ENCODE measurements at places on chromosomes 13 and 19.

- no peak for DNase-seq
These were observed 57.2 kb downstream of the NHLRC3 start for GRCh38 chr13:39095500-39095899.

DNA sequence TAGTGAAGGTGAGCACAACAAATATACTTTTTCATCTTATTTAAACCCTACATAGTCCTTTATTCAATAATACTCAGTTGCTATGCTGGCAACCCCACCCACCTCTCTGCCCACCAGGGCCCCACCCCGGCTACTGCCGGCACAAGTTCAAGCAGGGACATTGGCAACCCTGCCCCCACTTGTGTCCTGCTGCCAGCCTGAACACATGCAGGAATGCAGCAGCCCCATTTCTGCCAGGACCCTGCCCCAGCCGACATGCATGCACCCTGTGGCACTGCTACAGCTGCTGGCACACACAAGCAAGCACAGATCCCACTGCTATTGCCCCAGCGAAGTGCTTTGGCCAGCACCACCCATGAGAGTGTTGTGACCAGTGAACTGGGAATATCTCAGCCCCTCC, 289.8 kb downstream of the COG6 start:
- no peak for DNase-seq

DNA sequence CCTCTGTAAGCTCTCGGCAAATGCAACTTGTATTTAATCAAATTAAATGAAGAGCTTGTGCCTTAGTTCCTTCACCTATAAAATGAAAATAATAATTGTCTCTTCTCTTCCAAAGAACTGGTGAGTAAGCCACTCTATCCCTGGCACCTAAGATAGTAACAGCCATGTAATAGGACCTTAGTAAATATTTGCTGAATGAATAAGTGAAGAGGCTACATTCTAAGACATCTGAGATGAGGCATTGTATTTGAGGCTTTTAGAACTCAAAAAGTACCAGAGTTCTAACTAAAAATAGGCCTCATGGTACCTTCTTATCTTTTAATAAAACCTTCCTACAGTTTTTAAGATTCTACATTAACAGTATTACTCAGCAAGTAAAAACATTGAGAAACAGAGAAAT, 17.3 kb upstream of the DCLK1 start:
- no peak for DNase-seq

DNA sequence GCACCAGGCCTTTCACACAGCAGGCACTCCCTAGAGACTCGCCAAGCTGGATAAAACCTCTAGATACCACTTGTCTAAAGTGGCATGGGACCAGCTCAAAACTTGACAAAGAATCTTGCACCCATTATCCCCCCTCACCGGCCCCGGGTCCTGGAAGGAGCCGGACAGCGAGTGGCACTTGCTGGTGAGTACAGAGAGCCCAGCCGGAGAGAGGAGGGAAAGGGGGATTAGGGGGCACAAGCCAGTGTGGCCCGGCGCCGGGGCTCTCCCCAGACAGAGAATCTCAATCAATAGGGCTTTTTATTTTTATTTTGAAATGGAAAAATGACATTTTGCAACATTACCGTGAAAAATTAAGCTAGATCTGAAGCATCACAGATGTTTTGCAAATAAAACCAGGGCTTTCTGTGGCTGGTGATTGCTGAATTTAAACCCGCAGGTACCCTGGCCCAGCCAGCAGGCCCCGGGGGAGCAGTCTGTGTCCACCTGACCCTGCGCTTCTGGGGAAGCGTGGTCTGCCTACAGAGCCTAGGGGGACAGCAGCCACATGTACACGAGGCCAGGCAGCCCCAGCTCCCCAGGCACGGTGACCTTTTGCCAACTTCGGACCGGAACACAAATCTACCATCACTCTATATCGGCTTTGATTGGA, 10.0 kb upstream of the VSTM2B start:
- no peak for DNase-seq

- DNase-seq: no peak
These were observed 184.0 kb upstream of the UBL3 start for GRCh38 chr13:30034458-30034795.

DNA sequence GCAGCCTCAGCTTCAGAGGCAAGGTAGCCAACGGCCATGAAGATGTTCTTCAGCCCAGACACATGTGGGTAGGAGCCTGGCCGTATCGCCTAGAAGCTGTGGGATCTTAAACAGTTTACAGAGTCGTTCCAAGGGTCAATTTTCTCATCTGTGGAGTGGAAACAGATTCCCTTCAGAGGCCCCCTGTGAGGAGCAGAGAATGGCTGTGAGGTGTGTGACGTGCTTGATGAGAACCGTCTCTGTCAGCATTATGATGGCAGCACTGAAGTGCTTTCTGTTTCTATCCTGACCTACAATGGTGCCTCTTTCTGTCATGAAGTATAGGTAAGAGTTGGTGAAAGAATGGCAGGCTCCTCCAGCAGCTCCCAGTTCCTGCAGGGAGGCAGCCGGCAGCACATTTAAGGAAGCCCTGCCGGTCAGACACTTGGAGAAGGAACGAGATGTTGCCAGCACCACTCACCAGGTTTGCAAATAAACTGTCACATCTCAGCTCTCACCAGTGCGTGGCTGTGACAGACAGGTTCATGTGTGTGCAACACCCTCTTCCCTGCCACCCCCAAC, 277.3 kb downstream of the FOXO1 start:
- DNase-seq: no peak

DNA sequence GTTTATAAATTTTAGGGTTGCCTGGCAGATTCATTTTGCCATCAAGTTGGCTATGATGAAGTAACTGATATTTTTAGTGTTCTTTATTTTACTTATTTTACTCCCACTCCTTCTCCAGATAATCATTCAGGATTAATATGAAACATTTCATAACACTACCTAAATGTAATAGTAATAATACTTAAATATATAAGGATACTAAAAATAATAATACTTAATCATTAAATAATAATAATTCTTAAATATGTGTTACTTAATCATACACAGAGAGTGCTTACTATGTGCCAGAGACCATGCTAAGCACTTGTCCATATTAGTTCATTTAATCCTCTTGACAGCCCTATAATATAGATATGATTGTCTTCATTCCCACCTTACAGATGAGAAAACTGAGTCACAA, 23.0 kb upstream of the OXGR1 start:
- DNase-seq: no peak

DNA sequence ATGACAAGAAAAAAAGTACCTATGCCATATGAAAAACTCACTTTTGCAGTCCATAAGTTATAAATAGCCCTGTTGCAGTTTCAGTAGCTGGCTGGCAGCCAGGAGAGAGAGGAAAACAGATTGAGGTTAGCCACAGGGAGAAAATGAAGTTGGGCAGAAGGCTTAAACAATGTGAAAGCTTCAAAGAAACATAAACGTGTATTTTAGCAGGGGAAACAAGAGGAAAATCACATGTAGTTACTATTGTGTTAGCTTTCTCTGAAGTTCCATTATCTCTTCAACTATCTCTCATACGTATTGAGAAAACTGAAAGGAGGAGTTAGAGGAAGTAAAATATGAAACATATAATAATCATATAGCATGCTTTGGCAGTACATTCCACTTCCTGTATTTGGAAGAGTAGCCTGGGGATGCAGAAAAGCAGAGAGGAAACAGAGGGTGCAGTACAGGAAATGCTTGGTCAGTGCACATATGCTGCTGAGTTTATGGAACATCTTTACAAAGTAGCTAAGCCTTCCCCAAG, 1551.1 kb downstream of the EFNB2 start:
- DNase-seq: no peak

- peak; percentile 74 for DNase-seq
These were observed 4.8 kb downstream of the SLC17A7 start for GRCh38 chr19:49436381-49437017.

GRCh38 chr19:12792051-12792852, 966 bp downstream of the JUNB start:
- DNase-seq: no peak

DNA sequence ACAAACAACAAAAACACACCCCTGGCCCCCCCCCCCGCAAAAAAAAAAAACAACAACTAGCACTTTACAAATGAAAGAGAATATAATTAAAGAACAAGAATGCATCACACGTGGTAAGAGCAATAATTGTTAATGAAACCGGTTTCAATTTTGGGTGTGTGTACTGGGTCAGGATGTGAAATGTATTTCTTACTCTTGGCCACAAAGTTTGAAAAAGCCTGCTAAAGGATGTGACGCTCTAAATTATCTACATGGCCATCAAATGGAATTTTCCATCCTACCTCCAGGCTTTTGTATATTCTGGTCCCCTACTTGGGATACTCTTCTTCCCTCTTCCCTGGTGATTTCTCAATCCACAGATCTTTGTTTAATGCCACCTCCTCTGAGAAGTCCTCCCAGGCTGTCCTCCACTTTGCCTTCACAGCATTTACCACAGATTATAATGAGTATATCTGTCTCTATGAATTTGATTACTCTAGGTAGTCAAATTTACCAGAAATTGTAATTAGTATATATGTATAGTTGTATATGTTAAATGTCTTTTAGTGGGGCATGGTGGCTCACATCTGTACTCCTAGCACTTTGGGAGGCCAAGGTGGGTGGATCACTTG, 2.1 kb downstream of the SARS2 start:
- DNase-seq: no peak

- DNase-seq: no peak
These were observed 32.5 kb downstream of the CILP2 start for GRCh38 chr19:19570571-19570970.

DNA sequence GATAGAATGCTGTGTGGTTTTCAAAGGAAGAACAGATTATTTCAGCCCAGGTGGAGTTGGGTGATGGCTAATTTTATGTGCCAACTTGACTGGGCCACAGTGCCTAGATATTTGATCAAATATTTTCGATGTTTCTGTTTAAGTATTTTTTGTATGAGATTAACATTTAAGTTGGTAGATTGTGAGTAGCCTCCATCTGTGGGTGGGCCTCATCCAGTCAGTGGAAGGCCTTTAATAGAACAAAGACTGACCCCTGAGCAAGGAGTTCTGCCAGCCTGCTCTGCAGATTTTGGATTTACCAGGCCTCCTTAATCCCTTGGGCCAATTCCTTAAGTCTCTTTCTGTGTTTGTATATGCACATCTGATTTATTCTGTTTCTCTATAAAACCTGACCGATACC, 13.9 kb downstream of the LSM14A start:
- DNase-seq: no peak

Measured in iPS-NIHi11 (cell line).